ENCODE measurements at places on chromosomes 6 and 20. TPM values are rescaled to one million over a fixed set of nuclear protein-coding genes. Genes with fewer than 3 reads are reported as not detected.

GRCh38 chr6:147879031-147879580 is 370.6 kb downstream of the SAMD5 start:
- DNase-seq: no peak

DNA sequence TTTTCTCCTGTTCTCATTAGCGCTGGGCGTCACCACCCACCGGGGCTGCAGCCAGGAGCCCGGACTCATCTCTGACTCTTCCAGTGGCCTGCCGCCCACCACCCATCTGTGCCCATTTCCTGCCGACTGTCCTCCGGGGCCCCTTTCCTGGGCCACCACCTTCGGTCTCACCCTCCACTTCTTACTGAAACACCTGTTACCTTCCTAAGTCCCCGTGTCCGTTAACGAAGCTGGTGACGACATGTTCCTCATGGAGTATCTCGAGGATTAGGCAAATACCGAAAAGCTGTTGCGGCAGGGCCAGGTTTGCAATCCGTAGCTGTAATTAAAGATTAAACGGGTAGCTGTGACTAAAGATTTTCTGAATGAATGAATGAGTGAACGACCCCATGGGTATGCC is 80.2 kb downstream of the SRC start:
- DNase-seq: no peak

DNA sequence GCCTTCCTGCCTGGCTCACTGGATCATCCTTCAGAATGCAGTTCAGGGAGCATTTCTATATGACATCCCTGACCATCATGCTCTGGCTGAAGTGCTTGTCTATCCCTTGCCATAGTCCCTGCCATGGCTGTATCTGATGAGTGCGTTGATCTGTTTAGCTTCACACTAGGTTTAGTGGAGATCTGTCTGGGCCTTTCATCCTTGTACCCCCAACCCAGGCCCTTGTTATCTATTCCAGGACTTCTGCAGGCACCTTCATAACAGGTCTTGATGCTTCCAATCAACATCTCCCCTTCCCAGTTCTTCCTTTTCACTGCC is 102.4 kb downstream of the QRSL1 start:
- no peak for DNase-seq

DNA sequence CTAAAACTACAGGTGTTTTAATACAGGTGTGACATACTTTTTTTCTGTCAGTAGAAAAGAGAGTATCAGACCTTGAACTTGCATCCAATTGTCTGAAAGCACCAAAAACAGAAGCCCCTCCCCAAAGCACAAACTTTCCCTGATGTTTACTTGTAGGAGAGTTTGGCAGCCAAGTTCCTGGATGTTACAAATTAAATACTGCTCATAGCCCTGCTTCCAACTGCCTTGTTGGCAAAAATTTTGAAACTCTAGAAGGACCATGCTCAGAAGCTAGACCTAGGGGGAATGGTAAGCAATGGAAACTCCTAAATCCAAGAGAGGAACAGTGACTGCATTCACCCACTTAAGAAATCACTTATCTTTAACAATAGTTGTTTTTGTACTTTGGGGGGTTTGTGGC is 17.0 kb upstream of the ARG1 start:
- DNase-seq: no peak

The FLRT3 gene
- 11.8 TPM for total RNA-seq

The DYNLT2 gene
- 1.3 TPM for total RNA-seq

All from esophagus squamous epithelium (tissue), 5 donors.